Activated naive CD4-positive, alpha-beta T cell (primary cell): ENCODE measurements at places on chromosomes 5 and 9.

GRCh38 chr5:39328731-39329130 lies 35.6 kb downstream of the C9 start:
- DNase-seq: no peak

GRCh38 chr9:96173640-96174039 lies 128.3 kb downstream of the HSD17B3 start:
- DNase-seq: no peak

DNA sequence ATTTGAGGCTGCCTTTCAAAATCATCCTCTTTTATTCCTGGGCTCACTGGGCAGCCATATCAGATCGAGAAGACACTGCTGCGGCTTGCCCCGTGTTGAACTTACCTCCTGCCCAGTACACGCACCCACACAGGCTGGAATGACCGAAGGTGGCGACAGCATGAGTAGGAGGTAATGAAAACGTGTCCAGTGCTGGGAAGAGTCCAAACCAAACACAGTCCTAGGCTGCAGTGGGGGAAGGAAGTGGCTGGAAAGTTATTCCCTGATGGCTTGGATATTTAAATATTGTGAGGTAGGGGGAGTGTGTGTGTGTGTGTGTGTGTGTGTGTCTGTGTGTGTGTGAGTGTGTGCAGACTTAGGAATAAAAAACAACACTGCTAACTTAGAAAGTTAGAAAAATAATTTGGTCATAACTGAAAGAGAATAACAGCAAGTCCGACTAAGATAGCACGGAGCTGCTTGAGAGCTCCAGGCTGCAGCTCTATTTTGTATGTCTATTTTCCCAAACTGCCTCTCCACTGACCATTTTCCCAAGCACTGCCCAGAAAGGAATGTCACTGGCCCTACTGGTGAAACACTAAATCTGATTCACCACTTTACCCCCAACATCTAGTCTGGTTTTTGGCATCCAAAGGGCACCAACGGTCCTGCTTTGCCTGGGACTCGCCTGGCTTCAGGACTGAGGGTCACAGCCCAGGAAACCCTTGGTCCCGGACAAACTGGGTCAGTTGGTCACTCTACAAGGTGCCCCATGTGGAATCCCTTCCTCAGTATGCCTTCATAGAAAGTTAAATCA lies 41.2 kb downstream of the ANKH start:
- DNase-seq: no peak

GRCh38 chr9:21583628-21584377 lies 101.7 kb upstream of the IFNE start:
- DNase-seq: no peak

- DNase-seq: no peak
Observed at GRCh38 chr5:60891667-60892066, 47.6 kb upstream of the ELOVL7 start.

GRCh38 chr9:75455444-75455921 lies 367.2 kb downstream of the OSTF1 start:
- DNase-seq: no peak

GRCh38 chr9:13688223-13688989 lies 408.9 kb upstream of the MPDZ start:
- no peak for DNase-seq

DNA sequence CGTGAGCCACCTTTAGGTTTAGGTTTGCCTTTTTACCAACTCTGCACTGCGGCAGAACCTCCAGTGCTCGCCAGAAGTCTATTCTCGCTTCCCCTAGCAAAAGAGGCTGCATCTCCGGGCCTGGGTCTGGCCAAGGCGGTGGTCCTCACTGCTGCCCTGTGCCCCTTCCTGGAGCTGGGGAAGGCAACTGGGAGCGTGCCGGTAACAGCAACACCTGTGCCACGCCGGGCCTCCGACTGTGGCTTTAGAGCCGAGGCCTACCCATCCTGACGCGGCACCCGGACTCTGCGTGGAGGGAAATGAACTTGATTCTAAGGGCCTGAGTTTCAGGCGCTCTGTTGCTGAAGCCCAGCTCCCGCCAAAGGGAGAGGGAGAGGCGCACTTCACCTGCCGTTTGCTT lies 82.4 kb upstream of the SPATA31C2 start:
- DNase-seq: no peak

GRCh38 chr5:15995341-15996052 lies 184.1 kb downstream of the MARCHF11 start:
- no peak for DNase-seq

- DNase-seq: no peak
Observed at GRCh38 chr9:124880501-124880900, 18.6 kb downstream of the ARPC5L start.

- no peak for DNase-seq
Observed at GRCh38 chr5:127893232-127893631, 190.0 kb downstream of the CCDC192 start.

GRCh38 chr9:105969636-105970035 lies 275.3 kb downstream of the TMEM38B start:
- DNase-seq: no peak

GRCh38 chr9:83537331-83538171 lies 650 bp downstream of the FRMD3 start:
- DNase-seq: no peak
